ENCODE measurements at places on chromosomes 5 and 9. TPM values are rescaled to one million over a fixed set of nuclear protein-coding genes. Genes with fewer than 3 reads are reported as not detected.

Gene IL9
- total RNA-seq: not detected

DNA sequence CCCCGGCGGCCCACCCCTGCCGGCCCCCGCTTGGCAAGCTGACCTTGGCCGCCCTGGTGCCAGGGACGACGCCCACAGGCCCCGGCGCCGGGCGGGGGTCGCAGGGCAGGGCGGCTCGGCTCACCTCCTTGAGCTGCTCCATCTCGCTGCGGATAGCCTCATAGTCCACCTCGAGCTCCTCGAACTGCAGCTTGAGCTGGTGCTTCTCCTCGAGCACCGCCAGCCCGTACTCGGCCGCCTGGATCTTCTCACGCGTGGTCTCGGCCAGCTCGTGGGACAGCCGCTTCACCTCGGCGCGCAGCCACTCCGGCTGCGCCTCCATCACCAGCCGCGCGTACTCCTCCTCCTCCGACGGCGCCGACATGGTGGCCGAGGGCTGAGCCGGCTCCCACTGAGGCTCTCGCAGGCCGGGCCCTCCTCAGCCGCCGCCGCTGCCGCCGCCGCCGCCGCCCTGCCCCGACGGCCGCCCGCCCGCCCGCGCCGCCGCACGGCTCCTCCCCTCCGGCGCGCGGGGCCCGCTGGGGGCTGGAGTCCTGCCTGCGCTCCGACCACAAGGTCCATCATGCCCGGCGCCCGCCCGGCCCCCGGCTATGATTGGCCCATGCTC lies at the start of gene BICD2:
Gene BICD2 (minus strand): TSS at position 453 of the 607 bp plus-strand sequence. CDS start 89 bp downstream, at position 364.
- no peak for DNase-seq

GRCh38 chr5:139137697-139138096 lies 60.5 kb downstream of the SIL1 start:
- peak; percentile 53 for DNase-seq

DNA sequence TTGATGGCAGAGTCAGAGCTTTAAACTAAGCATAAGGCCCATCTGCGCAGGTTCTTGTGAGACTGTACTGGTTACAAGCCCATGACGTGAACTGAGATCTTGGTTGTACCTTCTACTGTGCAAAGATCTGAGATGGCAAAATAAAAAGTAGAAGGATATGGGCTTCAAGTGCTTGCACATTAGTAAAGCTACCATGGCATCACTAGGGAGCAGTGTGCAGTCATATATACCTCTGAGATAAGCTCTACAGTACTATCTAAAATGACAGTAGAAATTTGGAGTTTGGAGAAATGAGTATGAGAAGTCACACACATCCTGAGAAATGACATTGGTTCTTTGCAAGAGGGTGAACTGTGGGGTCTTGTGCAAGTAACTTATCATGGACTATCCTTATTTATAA lies 408.2 kb upstream of the PRR16 start:
- peak; percentile 71 for DNase-seq

- DNase-seq: peak; percentile 99
Measured at GRCh38 chr5:14035859-14036503, 91.5 kb upstream of the DNAH5 start.

DNA sequence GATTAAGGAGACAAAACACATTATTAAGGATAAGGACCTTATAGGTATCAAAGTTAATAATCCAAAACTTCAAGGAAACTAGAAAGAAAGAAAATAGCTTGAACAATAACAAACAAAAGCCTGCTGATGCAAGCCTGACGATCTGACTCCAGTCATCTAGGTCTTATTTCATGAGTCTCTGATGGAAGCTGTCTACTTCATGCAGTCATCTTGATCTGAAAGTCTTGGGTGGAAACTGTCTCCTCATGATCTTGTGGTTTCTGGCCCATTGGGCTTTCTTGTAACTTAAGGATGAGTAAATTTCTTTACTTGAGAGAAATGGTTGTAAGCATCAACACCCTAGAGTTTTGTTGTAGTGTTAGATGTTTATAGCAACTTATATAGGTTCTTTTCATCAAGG lies 20.6 kb upstream of the PSIP1 start:
- no peak for DNase-seq

DNA sequence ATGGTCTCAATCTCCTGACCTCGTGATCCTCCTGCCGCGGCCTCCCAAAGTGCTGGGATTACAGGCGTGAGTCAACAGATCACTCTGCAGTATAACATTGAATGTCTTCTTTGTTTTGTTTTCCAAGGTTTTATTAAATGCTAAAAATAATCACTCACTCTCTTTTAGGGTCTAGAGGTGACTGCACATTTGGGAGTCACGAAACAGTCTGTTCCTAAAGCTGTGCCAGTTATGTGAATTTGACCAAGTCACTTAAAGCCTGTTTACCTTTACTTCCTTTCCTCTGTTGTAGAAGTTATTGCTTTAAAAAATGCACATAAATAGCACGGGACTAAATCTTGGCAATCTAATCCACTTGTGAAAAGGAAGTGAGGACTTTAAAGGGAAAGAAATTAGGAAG lies 304.9 kb upstream of the PTGER4 start:
- no peak for DNase-seq

DNA sequence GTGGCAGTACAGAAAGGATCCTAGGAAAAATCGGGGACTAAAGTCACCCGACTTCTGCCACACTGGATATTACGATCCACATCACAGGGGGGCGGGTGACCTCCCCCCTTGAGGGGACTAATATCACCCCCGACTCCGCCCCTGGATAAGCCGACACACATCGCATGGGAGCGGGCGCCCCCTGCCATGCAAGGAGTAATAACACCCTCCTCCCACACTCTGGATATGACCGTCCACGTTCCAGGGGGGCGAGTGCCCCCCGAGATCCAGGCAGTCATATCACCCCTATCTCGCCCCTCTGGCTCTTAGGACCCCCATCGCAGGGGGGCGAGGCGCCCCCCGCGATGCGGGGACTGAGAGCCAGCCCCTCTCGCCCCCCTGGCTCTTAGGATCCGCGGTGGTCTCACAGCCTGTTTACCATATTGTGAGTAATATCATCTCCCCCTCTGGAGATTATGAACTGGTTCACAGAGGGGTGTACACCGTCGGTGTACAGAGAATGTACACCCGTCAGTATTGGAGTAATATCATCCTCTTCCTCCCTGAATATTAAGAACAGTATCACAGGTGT lies 423.0 kb downstream of the DIRAS2 start:
- no peak for DNase-seq

- no peak for DNase-seq
Measured at GRCh38 chr5:147267082-147267832, 32.4 kb downstream of the STK32A start.

Gene MARCHF11
- not detected for total RNA-seq

Data from LHCN-M2 (cell line).